HuH-7.5 (cell line): ENCODE measurements at places on chromosomes 1 and 21.

GRCh38 chr1:210151052-210151672 is 81.4 kb upstream of the SERTAD4 start:
- DNase-seq, result no peak

DNA sequence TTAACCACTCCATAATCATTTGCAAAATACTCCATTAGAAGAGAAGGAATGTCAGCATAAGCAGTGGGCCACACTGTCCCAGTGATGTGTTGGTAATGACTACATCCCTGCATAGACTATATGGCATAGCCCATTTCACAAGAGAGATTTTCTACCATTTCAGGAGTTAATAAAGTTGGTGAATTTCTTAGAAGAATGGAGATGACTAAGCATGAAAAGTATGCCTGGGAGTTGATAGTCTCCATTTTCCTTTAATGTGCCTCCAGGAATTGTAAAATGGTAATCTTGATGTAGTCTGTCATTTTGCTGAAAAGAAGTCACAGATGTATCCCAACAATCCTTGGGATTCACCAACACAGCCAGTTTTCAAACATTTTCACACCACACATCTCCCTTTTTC is 608.8 kb upstream of the CHRM3 start:
- DNase-seq, result no peak

- DNase-seq, result no peak
Observed at GRCh38 chr1:22139817-22140216, 3.1 kb downstream of the WNT4 start.

DNA sequence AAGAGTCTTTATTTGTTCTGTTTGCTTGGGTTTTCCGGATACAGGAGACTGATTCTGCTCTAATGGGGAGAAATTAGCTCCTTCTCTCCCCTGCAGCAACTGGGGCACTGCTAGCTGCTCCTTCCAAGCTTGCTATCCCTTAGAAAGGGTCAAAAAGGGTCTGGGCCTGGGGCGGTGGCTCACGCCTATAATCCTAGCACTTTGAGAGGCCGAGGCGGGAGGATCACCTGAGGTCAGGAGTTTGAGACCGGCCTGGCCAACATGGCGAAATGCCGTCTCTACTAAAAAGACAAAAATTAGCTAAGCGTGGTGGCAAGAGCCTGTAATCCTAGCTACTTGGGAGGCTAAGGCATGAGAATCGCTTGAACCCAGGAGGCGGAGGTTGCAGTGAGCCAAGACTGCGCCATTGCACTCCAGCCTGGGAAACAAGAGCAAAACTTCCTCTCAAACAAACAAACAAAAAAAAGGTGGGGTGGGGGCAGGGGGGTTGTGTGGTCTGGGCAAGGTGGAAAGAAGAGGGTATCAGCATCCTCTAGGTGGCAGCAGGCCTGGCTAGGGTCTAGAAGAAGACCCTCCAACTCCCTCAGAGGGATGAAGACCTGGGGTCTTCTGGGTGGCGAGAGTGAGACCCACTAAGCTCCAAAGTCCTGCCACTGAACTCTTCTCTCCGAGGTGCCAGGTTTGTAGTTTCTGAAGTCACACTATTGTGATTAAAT is 15.4 kb upstream of the TBX15 start:
- no peak for DNase-seq

DNA sequence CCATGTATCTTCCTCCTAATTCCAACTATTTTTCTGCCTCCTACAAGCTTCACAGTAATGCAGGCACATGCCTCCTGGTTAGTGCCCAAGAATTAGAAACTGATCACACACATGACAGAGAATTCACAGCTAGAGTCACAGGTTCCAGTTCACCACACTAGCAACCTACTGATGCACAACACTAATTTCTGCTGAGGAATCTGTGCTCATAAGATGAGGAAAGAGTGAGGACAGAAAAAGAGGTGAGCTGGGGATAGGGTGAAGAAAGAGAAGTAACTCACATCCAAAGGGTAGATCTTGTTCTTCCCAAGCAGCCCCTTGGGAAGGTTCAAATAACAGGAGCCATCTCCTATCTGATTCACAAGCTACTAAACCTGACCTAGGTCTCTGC is 61.3 kb downstream of the PUM1 start:
- no peak for DNase-seq

- DNase-seq, result no peak
Observed at GRCh38 chr1:92464588-92465255, 22.0 kb downstream of the GFI1 start.

GRCh38 chr21:21324297-21324696 is 326.1 kb downstream of the NCAM2 start:
- no peak for DNase-seq

DNA sequence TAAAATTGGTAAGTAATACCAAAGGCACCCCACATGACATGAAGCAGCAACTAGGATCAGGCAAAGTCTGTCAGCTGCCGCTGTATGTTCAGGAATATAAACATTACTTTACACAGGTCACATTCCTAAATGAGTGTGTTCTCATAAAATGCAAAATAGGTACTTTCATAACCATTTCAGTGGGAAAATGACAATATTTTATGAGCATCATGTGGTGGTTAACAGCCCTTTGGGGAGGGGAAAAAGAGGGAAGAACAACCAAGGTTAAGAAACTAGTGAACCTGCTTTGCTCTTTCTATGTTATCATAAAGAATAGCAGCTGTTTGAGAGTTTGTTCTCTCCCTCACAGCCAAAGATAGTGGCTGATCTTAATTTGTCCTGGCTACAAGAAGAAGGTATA is 105.4 kb upstream of the LBR start:
- DNase-seq, result no peak

- no peak for DNase-seq
Observed at GRCh38 chr1:179297105-179297378, 3.4 kb downstream of the SOAT1 start.

DNA sequence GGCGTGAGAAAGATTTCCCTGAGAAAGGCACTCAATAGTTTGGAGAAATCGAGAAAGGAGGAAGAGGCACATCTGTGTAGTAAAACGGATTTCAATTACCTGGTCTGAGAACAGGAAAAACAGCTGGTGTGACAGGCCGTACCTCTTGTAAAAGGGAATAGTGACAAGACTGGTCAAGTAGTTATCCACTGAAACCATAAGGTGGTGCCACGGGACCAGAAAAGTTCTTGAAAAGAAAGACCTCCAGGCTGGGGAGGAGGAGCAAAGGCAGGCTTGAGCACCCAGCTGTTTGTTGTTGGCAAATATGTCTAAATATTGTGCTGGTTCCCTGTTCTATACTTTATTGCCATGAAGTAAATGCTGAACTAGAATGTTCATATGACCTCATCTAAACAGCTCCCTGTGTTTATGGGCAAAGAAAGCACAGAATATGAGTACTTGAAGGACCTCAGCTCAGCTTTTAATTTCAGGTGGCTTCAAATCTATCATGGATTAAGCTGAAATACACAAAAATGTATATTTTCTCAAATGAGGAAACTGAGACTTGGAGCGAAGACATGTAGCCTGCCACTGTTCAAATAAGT is 4.0 kb downstream of the HAO2 start:
- DNase-seq, result peak; percentile 47
